ENCODE measurements at places on chromosomes 5 and 9.

DNA sequence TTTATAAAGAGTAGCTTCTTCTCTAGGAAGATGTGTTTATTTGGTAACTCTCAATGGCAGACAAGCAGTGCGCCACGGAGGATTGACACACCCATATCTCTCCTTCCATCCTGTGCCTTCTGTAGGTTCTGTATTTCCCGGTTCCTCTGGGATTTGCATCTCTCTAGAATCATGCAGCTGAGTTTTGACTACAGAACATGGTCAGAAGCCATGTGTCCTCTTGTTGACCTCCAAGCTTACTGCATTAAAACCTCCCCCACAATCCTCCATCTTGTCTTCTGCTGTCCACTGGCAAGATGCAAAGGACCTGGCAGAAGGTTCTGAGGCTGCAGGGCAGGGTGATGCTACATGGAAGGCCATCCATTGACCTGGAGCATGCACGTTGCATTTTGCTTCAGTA is 482.0 kb downstream of the DMRT2 start:
- no peak for DNase-seq

DNA sequence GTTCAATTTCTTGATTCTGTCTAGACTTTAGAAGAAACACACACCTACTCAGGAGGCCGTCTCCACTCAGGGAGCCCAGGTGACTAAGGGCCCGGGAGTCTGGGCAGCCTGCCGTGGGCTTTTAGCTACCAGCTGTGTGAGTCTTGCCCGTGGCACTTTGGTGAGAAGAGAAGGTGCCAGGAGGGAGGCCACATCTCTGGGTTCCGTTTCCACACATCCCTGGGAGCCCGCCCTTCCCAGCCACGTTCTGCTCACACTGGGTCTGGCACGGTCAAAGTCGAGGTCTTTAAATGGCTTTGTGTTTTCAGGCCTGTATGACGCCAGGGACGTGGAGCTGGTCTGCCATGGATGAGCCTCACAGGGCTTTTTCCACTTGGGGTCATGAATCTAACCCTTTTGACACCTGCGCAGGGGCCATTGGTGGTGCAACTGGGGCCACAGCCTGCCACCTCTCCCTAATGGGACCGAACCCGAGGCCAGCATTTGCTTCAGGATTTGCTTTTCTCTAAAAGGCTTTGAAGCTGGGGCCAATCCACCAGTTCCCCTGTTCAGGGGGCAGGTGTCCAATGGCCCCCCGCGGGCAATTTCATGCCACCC is 17.2 kb upstream of the FCN2 start:
- no peak for DNase-seq

- DNase-seq = no peak
Observed at GRCh38 chr9:125983681-125984080, 236.5 kb downstream of the PBX3 start.

- no peak for DNase-seq
Observed at GRCh38 chr5:180373454-180373853, 20.3 kb upstream of the GFPT2 start.

GRCh38 chr9:112194969-112195431 is 19.9 kb upstream of the SUSD1 start:
- DNase-seq = no peak

- no peak for DNase-seq
Observed at GRCh38 chr9:126564716-126565115, 49.0 kb upstream of the LMX1B start.

GRCh38 chr5:37495668-37496347 is 116.7 kb downstream of the WDR70 start:
- DNase-seq = no peak

DNA sequence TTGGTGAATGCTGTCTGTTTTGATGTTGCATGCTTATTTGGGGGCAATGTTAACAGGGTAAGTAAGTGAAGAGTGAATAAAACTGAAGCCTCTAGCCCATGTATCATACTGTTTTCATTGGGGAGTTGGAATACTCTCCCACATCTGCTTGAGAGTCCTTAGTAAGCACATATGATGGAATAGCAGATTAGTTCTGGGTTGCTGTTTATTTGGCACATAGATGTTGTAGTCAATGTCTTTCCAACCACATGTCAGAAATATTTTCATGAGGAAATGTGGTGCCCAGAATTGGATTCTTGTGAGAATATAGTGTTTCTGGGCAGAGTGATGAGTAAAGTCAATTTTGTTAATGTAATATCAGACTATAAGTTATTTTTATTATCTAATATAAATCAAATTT is 611.7 kb upstream of the FTMT start:
- no peak for DNase-seq

- DNase-seq = no peak
Observed at GRCh38 chr9:72462340-72462739, 59.1 kb upstream of the TMC1 start.

Data from HCT116 (cell line).